ENCODE measurements at places on chromosomes 6 and 20. TPM values are rescaled to one million over a fixed set of nuclear protein-coding genes. Genes with fewer than 3 reads are reported as not detected.

HINT3 gene
- total RNA-seq, result 15.0 TPM

SYCP2 gene
- total RNA-seq, result 2.1 TPM

GRCh38 chr6:70905742-70906141, 51.1 kb downstream of the B3GAT2 start:
- peaks cover 24% of the 10 kb centered on the region for H3K27me3 ChIP-seq
- no peaks in the 10 kb centered on the region for H3K36me3 ChIP-seq
- H3K4me3 ChIP-seq, result no peak overlapping the region
- DNase-seq, result no peak
- no peaks in the 10 kb centered on the region for H3K4me1 ChIP-seq
- H3K27ac ChIP-seq, result no peak overlapping the region

DNA sequence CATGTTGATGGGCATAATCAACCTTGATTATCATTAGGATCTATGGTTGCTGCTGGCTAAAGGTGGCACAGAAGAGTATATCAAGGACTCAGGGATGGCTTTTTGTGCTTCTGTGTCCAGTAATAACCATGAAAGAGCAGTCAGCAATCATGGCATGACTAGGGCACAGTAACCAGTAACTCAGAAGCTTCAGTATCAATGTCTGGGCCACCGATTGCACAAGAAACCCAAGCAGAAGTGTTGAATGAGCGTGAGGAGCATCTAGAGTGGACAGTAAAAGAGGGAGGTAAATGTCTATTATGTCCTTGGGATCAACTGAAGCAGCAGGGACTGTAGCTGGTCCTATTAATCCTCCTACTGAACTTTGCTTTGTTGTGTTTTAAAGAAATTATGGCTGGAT, 81.5 kb upstream of the F13A1 start:
- no peak for DNase-seq
- H3K27ac ChIP-seq, result no peak overlapping the region
- no peaks in the 10 kb centered on the region for H3K4me1 ChIP-seq
- H3K4me3 ChIP-seq, result no peak overlapping the region
- H3K36me3 ChIP-seq, result no peaks in the 10 kb centered on the region

- no peak overlapping the region for H3K4me3 ChIP-seq
- no peaks in the 10 kb centered on the region for H3K27me3 ChIP-seq
- no peak for DNase-seq
- H3K36me3 ChIP-seq, result peaks cover 18% of the 10 kb centered on the region
Observed at GRCh38 chr20:56393653-56394052, 1.2 kb downstream of the CSTF1 start.

DNA sequence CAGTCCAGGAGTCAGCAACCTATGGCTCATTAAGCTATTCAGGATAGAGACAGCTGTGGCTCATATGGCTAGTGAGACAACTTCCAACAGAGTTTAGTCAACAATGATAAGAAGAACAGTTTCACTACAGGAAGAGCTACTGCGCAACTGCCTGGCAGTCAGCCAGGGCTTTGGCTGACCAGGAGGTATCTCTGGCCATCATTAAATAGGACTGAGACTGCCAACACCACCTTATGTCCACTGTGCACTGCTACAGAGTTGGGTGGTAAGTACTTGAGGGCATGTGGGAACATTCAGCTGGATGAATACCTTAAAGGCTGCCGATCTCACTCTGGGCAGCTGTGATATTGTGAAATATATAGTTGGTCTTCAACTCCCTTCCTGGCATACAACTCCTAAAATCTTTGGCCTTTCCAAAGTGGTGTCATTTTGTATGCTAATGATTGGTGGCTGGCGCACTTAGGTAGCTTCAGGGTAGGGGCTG, 52.2 kb upstream of the FAM83C start:
- no peaks in the 10 kb centered on the region for H3K27me3 ChIP-seq
- H3K27ac ChIP-seq, result no peak overlapping the region
- H3K36me3 ChIP-seq, result peaks cover 36% of the 10 kb centered on the region
- DNase-seq, result no peak
- no peak overlapping the region for H3K4me3 ChIP-seq
